ENCODE measurements at places on chromosomes 12 and 14. TPM values are rescaled to one million over a fixed set of nuclear protein-coding genes. Genes with fewer than 3 reads are reported as not detected.
A peak's percentile ranks its signal among the peaks of the same experiment; 100 is the strongest.

DNA sequence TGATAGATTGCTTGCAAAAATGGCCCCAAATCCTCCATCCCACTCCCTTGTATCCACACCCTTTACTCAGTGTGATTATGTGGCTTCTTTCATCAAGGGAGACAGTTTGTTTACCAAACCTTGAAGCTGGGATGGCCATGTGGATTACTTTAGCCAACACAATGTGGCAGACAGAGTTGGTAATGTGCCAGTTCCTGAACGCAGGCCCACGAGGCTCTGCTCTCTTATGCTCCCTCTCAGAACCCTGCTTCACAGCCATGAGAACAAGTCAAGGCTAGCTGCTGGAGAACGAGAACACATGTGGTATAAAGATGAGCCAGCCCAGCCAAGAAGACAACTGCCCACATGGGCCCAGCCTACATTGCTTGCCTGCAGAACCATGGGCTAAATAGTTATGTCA, 162.3 kb downstream of the NDUFA12 start:
- no peak for DNase-seq

GRCh38 chr14:24279301-24280186, 8.1 kb upstream of the RABGGTA start:
- no peak for DNase-seq

- no peak for DNase-seq
Measured at GRCh38 chr12:114729731-114730130, 45.8 kb upstream of the TBX3 start.

DNA sequence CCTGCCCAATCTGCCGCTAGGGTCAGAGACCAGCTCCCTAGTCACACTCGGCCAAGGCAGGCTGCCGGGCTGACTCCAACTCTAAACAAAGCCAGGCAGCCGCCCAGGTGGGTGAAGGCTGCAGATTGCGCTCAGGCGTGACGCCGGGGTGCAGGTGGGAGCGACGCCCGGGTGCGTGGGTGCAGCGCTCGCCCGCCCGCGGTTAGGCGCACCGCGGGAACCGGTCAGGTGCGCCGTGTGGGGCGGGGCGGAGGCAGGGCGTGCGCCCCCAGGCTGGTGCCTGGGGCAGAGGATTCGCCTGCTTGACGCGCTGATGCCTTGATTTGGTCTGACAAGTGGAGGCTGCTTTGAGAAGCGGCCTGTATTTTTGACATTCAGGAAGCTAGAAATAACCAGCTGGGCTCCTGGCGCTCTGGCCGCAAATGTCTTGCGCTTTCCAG, 126.7 kb upstream of the HIF1A start:
- peak; percentile 31 for DNase-seq

Gene OLR1
- total RNA-seq: not detected

Gene SENP1
- total RNA-seq: 31.2 TPM

Gene CHGA
- 0.67 TPM for total RNA-seq

All from endothelial cell (in vitro differentiated cells).